Activated gamma-delta T cell treated with Interleukin-2 at 50 U/mL for 16 hours (primary cell): ENCODE measurements at places on chromosomes 16 and 17.

GRCh38 chr17:76138896-76139752 is 1.9 kb downstream of the FOXJ1 start:
- no peak for DNase-seq

DNA sequence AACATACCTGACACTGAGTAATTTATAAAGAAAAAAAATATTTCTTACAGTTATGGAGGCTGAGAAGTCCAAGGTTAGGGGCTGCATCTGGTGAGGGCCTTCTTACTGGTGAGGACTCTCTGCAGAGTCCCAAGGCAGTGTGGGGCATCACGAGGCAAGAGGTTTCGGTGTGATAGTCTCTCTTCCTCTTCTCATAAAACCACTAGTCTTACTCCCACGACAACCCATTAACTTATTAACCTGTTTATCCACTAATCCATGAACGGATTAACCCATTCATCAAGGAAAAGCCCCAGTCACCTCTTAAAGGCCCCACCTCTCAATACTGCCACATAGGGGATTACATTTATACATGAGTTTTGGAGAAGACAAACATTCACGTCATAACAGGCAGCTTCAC is 20.1 kb downstream of the CIITA start:
- DNase-seq, result no peak

DNA sequence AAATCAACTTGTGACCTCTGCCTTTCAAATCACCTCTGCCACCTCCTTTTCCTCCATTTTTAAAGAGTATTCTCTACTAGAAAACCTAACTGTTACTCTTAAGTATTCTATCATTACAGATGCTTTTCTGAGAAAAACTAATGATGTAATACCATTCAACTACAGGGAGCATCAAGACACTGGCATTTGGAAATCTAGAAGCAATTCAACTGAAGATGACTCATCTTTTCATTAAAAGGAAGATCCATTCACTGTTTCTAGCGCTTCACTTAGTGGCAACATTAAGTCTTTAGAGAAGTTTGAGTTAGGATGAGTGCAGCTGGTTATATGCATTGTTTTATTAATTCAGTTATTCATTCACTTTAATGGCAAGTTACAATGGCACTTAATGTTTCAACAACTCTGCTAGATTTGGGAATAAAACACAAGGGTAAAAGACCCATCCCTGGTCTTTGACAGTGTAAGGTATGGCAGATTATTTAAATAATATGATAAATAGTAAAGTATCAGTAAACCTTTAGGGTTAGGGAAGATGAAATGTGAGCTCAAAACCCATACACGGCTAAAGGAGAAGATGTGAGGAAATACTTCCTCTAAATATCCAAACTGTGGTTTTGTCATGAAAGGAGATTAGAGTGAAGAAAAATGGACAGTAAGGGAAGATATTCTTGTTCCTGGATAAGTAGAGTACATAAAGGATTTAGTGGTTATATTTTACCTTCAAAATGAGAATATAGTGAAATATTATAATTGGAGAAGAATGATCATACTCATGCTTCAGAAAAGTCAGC is 61.7 kb downstream of the KCNJ2 start:
- no peak for DNase-seq

DNA sequence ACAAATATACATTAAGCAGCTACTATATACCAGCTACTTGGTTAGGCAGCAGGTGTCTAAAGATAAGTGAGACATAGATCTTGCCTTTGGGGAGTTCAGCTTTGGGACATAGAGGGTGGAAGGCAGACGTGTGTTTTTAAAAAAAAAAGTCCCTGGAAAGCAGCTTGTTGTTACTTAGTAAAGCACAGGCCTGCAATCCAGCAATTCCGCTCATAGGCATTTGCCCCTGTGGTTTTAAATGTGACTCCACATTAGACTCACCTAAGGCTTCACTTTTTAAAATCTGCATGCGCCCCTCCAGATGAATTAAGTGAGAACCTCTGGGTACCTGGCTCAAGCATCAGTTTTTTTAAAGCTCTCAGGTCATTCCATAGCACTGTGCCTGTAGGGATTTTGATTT is 7.2 kb upstream of the MLYCD start:
- DNase-seq, result no peak

GRCh38 chr17:68060336-68060735 is 24.8 kb downstream of the KPNA2 start:
- no peak for DNase-seq

DNA sequence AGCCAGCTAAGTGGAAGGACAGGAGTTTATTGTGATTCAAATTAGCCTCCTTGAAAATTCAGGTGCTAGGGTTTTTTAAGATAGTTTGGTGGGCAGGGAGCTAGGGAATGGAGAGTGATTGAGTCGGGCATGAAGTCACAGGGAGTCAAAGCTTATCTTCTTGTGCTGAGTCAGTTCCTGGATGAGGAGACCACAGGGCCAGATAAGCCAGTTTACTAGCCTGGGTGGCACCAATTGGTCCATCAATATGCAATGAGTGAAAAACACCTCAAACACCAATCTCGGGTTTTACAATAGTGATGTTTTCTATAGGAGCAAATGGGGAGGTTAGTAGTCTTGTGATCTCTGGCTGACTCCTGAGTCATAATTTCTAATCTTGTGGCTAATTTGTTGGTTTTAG is 165.1 kb downstream of the ABCC12 start:
- no peak for DNase-seq

DNA sequence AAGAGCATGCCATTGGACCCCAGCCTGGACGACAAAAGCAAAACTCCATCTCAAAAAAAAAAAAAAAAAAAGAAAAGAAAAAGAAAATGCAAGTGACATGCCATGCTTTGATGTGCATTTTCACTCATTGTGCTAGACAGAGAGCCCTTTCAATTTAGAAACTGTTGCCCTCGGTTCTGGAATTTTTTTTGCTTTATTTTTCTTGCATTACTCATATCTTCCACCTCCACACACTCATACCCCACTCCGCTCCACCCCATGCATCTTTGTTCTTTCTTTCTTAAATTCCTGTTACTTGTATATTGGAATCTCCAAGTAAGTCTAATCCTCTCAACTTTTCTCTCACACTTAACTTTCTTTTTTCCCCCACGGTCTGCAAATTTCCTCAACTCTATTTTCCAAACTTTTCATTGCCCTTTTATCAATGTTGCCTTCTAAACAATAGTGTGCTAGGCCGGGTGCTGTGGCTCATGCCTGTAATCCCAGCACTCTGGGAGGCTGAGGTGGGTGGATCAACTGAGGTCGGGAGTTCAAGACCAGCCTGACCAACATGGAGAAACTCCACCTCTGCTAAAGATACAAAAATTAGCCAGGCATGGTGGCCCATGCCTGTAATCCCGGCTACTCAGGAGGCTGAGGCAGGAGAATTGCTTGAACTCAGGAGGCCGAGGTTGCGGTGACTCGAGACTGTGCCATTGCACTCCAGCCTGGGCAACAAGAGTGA is 16.8 kb upstream of the SUZ12 start:
- no peak for DNase-seq
